ENCODE measurements at places on chromosomes 16 and 17.

- no peak for DNase-seq
Observed at GRCh38 chr16:17154981-17155380, 315.8 kb downstream of the XYLT1 start.

- no peak for DNase-seq
Observed at GRCh38 chr17:60941028-60941427, 263.4 kb downstream of the BCAS3 start.

DNA sequence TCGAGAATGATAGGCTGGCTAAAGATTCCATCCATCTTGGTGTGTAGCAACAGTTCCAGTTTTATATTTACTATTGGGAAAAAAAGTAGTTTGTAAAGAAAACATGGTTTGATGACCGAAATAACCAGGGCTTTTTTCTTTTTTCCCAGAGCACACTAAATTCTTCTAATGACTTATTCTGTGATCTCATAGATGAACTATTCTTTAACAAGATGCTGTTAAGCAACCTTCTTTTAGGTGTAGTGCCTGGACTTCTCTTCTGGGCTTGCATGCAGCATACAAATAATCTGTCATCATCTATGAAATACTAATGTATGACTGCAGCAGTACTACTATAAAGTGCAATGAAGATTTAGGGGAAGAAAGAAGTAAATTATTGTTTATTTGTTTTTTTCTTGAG, 11.0 kb upstream of the CAPNS2 start:
- DNase-seq = no peak

GRCh38 chr17:22266231-22266630, 573.9 kb downstream of the KCNJ18 start:
- no peak for DNase-seq

- DNase-seq = no peak
Observed at GRCh38 chr17:56835264-56835585, 1.3 kb downstream of the DGKE start.

DNA sequence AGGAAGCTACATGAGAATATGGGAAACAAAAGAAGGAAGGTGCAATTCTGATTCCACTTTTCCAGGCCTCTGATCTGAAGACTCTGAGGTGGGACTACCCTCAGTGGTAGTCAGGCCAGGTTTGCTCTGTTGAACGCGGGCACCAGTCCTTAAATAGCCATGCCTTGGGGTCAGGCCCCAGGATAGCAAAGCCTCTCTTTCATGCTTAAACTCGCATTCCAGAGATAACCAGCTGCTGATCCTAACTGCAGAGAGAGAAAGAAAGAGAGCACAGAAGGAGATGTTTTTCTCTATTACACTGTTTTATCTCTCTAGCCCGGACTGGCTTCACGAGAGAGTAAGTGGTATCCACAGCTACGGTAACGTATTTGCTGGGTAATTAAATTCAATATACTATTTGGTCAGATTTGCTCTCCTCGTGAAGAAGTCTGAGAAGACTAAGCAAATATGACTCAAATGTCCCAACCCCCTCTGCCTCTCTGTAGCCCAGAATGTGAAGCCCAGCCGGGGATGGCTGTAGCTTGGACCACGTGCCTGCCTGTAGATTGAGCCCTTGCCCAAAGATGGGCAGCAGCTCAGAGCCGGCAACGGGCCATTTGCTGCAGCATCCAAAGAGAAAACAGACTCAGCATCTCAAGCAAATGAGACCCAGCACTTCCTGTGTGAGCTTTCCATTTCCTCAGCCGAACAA, 122.2 kb downstream of the SMG6 start:
- peak; percentile 10 for DNase-seq

GRCh38 chr17:21286066-21286770, 1.7 kb downstream of the MAP2K3 start:
- no peak for DNase-seq

DNA sequence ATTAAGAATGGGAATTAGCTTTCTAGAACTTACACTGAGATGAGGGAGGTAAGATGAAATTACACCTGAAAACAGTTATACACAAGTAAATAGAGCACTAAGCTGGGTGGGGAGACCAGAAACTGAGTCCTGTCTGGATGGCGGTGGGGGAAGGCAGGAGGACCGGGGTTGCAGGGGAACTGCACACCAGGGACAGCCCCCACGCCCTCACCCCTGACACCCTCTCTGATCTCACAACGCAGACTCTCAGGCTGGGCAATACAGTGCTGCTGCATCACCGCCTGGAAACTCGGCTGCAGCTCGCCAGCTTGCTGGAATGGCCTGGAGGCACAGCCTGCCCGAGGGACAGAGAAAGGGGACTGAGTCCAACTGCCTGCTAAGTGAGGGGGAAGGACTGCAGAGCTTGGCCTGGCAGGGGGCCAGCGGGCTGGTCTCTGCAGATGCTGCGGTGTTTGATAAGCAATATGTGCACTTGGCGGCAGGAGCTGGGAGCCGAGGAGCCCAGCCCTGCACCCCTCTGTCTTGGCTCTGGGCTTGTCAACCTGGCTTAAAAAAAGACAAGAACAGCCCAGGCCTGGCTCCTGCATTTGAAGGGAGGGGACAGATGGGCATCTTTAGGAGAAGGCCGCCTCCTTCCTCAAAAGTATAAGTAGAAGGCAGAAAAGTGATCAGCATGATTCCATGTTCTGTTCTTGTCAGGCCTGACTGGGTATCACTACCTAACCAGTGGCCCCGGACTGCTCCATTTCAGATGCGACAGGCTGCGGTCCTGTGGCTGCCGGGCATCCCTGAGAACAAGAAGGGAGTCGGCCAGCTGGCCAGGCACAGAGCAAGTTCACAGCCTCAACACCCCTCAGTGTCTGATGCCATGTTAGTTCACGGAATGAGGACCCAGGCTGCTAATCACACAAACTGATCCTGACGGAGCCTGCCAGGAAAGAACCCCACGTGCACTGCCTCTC, 30.2 kb downstream of the SPHK1 start:
- DNase-seq = peak; percentile 36

DNA sequence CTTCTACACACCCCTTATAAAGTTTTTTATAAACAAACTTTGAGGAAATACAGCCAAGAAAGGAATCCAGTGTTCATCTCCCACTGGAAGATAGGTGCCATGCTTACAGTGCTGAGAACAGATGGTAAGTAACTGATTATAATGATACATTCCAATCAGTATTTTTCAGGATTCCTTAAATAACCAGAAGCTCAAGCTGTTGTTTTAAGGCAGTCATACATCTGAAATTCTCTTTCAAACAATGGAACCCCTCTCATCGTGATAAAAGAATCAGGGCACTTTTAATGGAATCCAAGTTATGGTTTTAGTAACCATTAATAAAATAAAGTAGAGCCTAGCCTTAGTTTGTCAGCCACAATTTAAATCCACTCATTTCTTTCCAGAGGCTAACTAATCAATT, 56.1 kb upstream of the STAC2 start:
- no peak for DNase-seq

GRCh38 chr16:55280587-55280986, 43.4 kb upstream of the IRX6 start:
- DNase-seq = no peak

GRCh38 chr16:59263955-59264354, 529.8 kb upstream of the GOT2 start:
- no peak for DNase-seq
